ENCODE measurements at places on chromosomes 12 and 14. TPM values are rescaled to one million over a fixed set of nuclear protein-coding genes. Genes with fewer than 3 reads are reported as not detected.

HELB gene
- total RNA-seq: 13.1 TPM

LBHD2 gene
- not detected for total RNA-seq

CRACR2A gene
- total RNA-seq: 1.8 TPM

HECTD4 gene
- total RNA-seq: 107 TPM

SLC38A4 gene
- total RNA-seq: 8.8 TPM

SSTR1 gene
- 0.99 TPM for total RNA-seq

PSME2 gene
- total RNA-seq: 85.5 TPM

EXOC3L4 gene
- 6.6 TPM for total RNA-seq

ERBB3 gene
- 123 TPM for total RNA-seq

C12orf50 gene
- total RNA-seq: not detected

VAMP1 gene
- total RNA-seq: 14.0 TPM

GNG2 gene
- 53.6 TPM for total RNA-seq

TMEM179 gene
- total RNA-seq: 1.2 TPM

NPFF gene
- not detected for total RNA-seq

DAZAP2 gene
- 184 TPM for total RNA-seq

DLGAP5 gene
- 9.5 TPM for total RNA-seq

PSMB11 gene
- not detected for total RNA-seq

ADCY4 gene
- 29.7 TPM for total RNA-seq

SLC17A8 gene
- total RNA-seq: 0.23 TPM

ACSM4 gene
- not detected for total RNA-seq

EIF5 gene
- 133 TPM for total RNA-seq

PRICKLE1 gene
- total RNA-seq: 85.7 TPM

SERPINA12 gene
- not detected for total RNA-seq

FGF23 gene
- total RNA-seq: 0.06 TPM

TMEM121 gene
- 14.7 TPM for total RNA-seq
